ENCODE measurements at places on chromosomes 16 and 17.

GRCh38 chr16:48583075-48584065 lies 26.6 kb downstream of the N4BP1 start:
- DNase-seq: no peak

GRCh38 chr17:20924306-20924705 lies 118.5 kb downstream of the USP22 start:
- DNase-seq: no peak

- no peak for DNase-seq
Measured at GRCh38 chr17:41863074-41863848, 2.0 kb downstream of the KLHL11 start.

GRCh38 chr17:44988044-44988942 lies 20.2 kb upstream of the C1QL1 start:
- no peak for DNase-seq

DNA sequence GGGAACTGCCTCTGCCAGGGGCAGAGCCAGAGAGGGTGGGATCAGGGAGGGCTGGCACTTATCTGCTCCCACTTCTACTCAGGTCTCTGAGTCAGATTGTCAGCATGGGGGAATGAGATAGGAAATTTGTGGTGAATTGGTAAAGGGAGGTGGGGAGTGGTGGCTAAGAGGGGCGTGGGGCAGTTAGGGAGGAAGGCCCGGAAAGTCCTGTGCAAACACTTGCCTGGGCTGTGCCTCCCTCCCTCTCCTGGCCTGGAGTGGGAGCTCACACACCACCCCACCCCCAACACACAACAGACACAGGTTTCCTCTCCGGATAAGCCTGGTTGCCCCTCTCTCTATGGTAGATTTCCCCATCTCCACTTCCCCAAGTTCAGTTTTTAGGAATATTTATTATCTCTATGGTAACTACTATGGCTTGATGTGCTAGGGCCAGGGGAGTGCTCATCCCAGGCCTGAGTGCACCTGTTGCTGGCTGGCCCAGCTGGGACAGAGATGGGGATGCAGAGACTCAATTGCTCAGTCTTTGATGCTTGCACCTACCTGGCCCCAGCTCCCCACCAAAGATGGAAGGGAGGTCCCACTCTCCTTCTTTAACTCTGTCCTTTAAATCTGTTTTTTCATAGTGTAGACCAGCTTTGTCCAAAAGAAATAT lies 2.7 kb downstream of the SPNS2 start:
- DNase-seq: no peak

DNA sequence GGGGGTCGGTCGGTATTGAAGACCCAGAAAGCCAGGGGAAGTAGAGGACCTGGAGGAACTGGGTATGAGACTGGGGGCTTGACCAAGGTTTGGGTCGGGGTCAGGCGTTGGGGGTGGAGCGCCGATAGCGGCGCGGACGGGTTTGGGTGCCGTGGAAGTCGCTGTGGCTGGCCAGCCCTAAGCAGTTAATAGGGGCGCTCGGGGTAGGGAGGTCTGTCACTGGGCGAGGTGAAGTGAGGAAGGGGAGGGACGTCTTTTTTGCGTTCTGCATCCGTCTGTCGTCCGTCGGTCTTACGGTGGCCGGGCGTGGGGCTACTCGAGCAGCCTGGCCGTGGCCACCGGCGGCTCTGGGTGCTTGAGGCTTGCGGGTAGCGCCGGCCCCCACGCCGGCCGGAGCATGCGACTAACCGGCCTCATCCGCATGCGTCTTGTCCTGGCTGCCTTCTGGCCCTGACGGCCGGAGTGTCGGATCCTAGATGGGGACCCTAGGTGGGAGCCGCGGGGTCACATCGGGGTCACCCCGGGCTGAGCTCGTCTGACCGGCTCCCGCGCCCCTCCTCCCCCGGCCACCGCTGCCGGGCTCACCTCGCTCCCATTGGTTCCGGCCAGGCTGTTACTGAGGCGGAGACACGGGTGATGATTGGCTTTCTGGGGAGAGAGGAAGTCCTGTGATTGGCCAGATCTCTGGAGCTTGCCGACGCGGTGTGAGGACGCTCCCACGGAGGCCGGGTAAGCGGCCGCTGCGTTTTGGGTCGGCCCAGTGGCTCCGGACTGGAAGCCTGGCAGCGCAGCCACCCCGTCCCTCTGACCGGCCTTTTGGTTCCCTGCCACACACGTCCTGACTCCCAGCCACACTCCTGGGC lies 10.3 kb upstream of the TMEM88 start:
- peak; percentile 90 for DNase-seq

All from uterus (tissue), 4 donors.